Stimulated activated CD4-positive, alpha-beta T cell treated with anti-CD3 and anti-CD28 coated beads, TNF-alpha, amount 100 ng/mL, for 1 hour (primary cell): ENCODE measurements at places on chromosomes 11 and 22.

- DNase-seq = no peak
These were observed 50.2 kb downstream of the AP2A2 start for GRCh38 chr11:975827-976226.

- DNase-seq = no peak
These were observed 6.4 kb upstream of the ME3 start for GRCh38 chr11:86678823-86679222.

DNA sequence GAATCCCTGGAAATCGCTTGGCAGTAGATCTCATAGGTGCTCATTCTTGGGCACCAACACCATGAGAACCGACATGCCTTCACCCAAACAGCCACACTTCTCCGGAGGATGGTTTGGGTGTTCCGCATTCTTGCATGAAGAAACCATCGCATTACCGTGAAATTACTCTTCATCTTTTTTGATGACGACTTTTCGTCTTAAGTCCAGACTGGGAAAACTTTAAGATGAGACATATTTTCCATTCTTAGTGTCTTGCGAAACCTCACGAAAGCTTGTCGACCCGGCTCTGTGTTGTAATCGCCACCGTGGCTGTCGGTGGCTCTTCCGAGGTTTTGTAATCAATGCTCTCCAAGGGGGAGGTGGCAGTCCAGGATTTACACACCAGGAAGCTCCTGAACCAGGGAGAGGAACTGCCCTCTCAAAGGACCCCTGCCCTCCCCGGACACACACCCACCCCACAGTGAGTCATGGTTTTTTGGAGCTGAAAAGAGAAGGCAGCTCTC, 1.7 kb downstream of the TOM1 start:
- no peak for DNase-seq

- DNase-seq = no peak
These were observed 323.7 kb downstream of the LUZP2 start for GRCh38 chr11:24820541-24820940.

DNA sequence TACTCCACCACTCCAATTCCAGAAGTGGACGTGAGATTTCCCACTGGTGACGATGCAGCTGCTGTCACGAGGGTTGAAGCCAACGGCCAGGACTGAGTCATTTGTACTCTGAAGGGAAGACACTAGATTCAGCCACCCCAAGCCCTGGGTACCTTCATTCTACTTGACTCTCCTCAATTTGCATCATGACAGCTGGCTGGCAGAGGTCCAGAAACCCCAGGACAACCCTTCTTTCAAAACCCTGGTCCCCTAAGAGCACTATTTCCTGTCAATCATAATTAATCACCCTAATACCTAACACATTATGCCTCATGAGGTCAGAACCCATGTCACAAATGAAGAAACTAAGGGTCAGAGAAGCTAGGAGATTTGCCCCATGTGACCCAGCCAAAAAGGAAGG, 4.9 kb downstream of the EML3 start:
- DNase-seq = no peak

- DNase-seq = no peak
These were observed 8.0 kb upstream of the AHNAK start for GRCh38 chr11:62554387-62555167.

DNA sequence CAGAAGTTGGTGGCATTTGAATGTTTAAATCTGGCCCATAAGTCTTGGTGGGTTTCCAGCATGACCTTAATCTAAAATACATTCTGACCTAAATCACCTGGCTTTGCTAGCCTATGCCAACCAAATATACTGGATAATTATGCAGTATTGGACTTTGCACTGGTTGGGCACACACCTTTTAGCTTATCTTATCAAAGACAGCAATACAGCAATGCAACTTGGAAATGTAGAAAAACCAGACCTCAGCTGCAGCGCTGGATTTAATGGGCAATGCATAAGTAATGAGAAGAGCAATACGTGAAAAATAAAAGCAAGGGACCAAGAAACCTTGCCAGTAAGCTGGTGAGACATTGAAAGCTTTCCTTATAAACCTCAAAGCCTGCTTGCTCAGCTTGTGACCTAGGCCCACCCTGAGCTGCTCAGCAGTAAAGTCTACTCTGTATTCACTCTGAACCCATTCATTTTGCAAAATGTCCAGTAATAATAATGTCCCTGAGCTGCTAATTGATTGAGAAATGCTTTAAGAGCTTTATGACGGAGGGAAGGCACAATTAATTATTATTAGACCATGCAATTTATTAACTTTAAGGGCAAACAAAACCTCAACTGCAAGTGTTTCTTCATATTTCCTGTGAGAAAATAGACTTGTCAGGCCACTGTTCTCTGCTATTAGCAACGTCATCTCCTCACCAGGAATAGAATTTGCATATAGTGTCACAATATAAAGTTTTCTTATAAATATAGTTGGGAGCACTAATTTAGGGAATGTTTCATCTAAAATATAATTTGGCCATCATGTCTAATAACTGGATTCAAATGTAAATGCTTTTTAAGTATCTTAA, 49.4 kb upstream of the CEP295 start:
- no peak for DNase-seq

GRCh38 chr22:38314933-38315822, 2.1 kb downstream of the CSNK1E start:
- DNase-seq = no peak
